ENCODE measurements at places on chromosomes 12 and 14. TPM values are rescaled to one million over a fixed set of nuclear protein-coding genes. Genes with fewer than 3 reads are reported as not detected.

GRCh38 chr12:53937596-53938325 lies 870 bp upstream of the HOXC13 start:
- H3K4me3 ChIP-seq, result no peak overlapping the region
- H3K27me3 ChIP-seq, result peaks cover 64% of the 10 kb centered on the region
- H3K36me3 ChIP-seq, result no peaks in the 10 kb centered on the region
- peaks cover 25% of the 10 kb centered on the region for H3K4me1 ChIP-seq
- no peak for DNase-seq
- H3K27ac ChIP-seq, result no peak overlapping the region

DNA sequence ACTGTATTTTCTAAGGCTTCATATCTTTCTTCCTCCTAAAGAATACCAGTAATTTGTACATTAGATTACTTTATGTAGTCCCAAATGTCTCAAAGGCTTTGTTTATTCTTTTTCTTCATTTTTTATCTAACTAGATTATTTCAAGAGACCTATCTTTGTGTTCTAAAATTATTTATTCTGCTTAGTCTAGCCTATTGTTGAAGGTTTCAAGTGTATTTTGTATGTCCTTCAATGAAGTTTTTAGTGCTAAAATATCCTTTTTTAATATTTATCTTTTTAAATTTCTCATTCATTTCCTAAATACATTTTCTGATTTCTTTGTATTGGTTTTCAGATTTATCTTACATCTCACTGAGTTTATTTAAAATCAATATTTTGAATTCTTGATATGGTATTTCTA lies 25.8 kb downstream of the OR4N5 start:
- H3K4me3 ChIP-seq, result no peak overlapping the region
- H3K4me1 ChIP-seq, result no peaks in the 10 kb centered on the region
- H3K27ac ChIP-seq, result no peak overlapping the region

GRCh38 chr12:121582583-121583333 lies 1.9 kb upstream of the KDM2B start:
- peak overlapping the region; percentile 85 for H3K27ac ChIP-seq
- no peak overlapping the region for H3K4me3 ChIP-seq
- peaks cover 35% of the 10 kb centered on the region for H3K4me1 ChIP-seq
- H3K36me3 ChIP-seq, result no peaks in the 10 kb centered on the region

GRCh38 chr12:58051378-58051777 lies 110.0 kb downstream of the ATP23 start:
- no peaks in the 10 kb centered on the region for H3K27me3 ChIP-seq
- H3K27ac ChIP-seq, result no peak overlapping the region
- H3K4me1 ChIP-seq, result no peaks in the 10 kb centered on the region
- no peak overlapping the region for H3K4me3 ChIP-seq
- no peaks in the 10 kb centered on the region for H3K36me3 ChIP-seq
- DNase-seq, result no peak

GRCh38 chr12:4539167-4539870 lies 629 bp downstream of the RAD51AP1 start:
- no peaks in the 10 kb centered on the region for H3K27me3 ChIP-seq
- H3K4me1 ChIP-seq, result no peaks in the 10 kb centered on the region
- peak overlapping the region; percentile 81 for H3K4me3 ChIP-seq

- no peaks in the 10 kb centered on the region for H3K27me3 ChIP-seq
- peaks cover 40% of the 10 kb centered on the region for H3K4me1 ChIP-seq
- peak overlapping the region; percentile 18 for H3K27ac ChIP-seq
- no peak for DNase-seq
- H3K4me3 ChIP-seq, result no peak overlapping the region
- peaks cover 69% of the 10 kb centered on the region for H3K36me3 ChIP-seq
Observed at GRCh38 chr14:21090194-21090939, 8.1 kb downstream of the ZNF219 start.

DNA sequence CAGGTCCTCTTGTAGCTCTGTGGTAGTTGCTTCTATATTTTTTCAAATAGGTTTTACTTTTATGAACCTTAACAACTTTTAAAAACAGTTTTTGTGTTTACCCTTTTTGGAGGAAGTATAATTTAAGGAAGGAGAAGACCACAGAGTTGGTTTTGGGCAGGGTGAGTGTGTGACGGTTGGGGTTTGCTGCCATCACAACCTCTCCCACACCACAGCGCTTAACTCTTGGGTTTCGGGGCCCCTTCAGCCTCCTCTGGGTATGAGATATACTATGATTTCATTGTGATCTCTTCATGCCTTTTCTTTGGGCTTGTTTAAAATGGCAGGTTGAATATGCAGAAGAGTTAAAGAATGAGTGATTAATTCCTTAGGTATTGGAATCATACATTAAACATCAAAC lies 228.7 kb upstream of the CRY1 start:
- no peaks in the 10 kb centered on the region for H3K36me3 ChIP-seq
- H3K27me3 ChIP-seq, result peaks cover 71% of the 10 kb centered on the region
- H3K4me1 ChIP-seq, result peaks cover 36% of the 10 kb centered on the region
- H3K27ac ChIP-seq, result no peak overlapping the region

The SDR9C7 gene
- not detected for total RNA-seq

The MYO1H gene
- total RNA-seq, result not detected

The ISCU gene
- total RNA-seq, result 237 TPM
